CD4-positive, alpha-beta T cell treated with Interleukin-17A for 1 hour (primary cell): ENCODE measurements at places on chromosomes 4 and X.

DNA sequence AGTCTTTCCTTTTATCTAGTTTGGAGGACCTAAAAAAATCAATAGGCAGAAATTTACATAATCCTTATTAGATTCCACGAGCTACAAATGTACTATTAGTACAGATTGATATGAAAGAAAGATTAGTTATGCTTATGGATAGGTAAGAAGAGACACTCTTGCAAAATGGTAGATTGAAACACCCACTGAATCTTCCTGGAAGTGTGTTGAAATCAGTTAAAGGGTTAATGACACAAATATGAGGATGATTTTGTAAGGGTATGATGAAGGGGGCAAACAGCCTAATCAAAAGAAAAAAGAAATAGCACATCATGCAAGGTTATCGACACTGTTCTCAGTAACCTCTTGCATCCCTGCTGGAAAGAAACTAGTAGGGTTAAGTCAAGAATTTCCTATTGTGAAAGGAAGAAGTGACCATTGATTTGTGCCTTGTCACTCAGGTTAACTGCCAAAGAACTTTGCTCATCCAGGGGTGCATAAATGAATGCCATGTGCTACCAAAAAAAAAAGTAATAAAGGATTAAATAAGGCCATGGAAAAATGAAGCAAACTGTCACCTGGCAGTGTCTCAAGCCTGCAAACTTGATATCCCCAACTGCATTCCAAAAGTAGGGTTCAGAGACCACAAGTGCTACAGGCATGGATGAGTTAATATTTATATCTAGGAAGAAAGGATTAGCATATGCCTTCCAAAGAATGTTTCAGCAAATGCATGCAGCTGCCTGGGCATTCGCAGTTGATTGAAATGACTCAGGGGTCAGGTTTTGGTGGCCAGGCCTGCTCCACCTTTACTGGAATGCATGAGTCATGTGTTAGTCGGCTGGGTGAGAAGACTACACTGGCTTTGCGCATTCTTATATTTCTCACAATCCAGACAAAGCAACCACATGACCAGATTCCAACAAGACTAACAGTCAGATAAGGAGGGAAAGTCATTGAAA is 78.3 kb upstream of the ATXN3L start:
- no peak for DNase-seq

- DNase-seq: no peak
These were observed 275.0 kb downstream of the ANTXR2 start for GRCh38 chr4:79798047-79798446.

DNA sequence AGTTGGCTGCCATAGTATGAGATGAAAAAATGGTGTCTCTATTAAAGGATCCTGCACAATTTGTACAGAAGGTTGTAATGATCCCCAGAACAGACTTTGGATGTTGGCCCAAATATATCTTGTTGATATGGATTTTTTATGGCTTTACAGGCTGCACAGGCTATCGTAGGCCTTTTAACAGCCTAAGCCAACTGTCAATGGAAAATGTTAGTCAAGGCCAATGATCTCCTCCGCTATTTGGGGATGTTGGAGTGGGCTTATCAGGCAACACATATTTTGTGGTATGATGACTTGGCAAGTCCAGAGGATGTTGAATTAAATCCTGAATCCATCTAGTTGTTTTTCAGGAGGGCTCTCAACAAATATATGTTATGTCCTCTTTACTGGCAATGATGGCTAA is 42.1 kb downstream of the ZCCHC13 start:
- DNase-seq: no peak

GRCh38 chr4:8252301-8253173 is 17.0 kb upstream of the HTRA3 start:
- DNase-seq: no peak

DNA sequence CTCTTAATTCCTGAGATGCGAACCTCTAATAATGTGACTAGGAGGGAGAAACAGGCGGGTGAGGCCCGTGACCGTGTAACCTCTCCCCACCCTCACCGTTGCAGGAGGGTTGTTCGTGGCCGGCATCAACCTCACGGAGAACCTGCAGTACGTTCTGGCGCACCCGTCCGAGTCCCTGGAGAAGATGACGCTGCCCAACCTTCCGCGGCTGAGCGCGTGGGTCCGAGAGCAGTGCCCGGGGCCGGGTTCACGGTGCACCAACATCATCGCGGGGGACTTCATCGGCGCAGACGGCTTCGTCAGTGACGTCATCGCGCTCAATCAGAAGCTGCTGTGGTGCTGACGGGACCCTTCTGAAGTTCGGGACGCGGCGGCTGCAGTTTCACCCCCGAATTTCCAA is 17.8 kb downstream of the PLCXD1 start:
- no peak for DNase-seq

- no peak for DNase-seq
These were observed 23.7 kb upstream of the CASK start for GRCh38 chrX:41946989-41947612.

GRCh38 chr4:96389770-96390169 is 549.9 kb downstream of the PDHA2 start:
- no peak for DNase-seq

GRCh38 chr4:70838204-70838603 is 1.5 kb downstream of the GRSF1 start:
- DNase-seq: no peak

GRCh38 chrX:115345615-115346014 is 56.1 kb downstream of the LUZP4 start:
- no peak for DNase-seq

DNA sequence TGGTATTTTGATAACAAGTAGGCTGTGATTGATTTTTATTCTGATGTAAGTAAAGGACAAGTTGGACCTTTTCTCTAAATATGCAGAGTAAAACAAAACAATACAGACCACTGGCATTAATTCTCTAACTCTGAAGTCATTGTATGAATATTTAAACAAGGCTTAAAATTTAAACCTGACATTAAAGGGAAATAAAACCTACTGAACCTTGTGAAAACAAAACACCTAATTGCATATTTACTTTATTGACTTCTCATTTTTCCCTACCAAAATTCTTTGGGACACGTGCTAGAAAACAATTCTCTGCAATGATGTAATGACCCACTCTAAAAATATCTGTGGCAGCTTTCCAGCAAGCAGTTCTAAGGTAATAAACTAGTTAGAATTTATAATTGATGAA is 369.7 kb upstream of the TRAM1L1 start:
- DNase-seq: no peak

- no peak for DNase-seq
These were observed 114.2 kb downstream of the COMMD8 start for GRCh38 chr4:47349326-47349725.

DNA sequence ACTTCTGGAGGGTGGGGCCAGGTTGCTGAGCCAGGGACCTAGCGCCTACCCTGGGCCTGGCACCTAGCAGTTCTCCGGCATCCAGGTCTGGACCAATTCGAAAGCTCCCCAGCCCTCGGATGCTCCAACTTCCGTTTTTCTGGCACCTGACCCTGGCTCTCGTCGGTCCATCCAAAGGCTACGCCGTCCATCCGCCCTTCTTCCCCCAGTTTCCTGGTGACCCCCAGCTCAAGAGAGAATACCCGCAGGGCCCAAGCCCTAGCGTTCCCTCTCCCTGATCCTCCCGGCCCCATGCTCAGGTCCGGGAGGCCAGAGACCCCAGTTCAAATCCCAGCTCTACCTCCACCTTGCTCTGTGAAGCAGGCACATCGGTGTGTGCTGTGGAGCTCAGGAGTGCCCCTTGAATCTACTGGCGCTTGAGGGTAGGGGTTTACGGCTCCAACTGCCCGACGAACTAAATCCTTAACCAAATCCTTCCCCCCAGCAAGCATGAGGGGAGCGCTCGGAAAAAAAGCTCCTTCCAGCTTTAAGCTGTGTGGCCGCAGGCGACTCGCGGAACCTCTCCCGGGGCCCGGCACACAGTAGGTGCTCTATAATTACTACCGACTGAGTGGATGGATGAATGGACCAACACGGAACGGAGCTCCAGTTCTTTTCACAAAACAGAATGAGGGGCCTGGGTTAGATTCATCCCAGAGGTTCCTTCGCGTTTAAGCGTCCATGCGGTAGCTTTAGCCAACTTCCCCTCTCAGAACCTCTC is 1.1 kb downstream of the CRMP1 start:
- DNase-seq: no peak

GRCh38 chrX:2784026-2784425 is 32.2 kb downstream of the XG start:
- no peak for DNase-seq

GRCh38 chr4:3229964-3230363 is 19.0 kb upstream of the MSANTD1 start:
- no peak for DNase-seq

- no peak for DNase-seq
These were observed 84.1 kb upstream of the NEIL3 start for GRCh38 chr4:177225605-177226004.

DNA sequence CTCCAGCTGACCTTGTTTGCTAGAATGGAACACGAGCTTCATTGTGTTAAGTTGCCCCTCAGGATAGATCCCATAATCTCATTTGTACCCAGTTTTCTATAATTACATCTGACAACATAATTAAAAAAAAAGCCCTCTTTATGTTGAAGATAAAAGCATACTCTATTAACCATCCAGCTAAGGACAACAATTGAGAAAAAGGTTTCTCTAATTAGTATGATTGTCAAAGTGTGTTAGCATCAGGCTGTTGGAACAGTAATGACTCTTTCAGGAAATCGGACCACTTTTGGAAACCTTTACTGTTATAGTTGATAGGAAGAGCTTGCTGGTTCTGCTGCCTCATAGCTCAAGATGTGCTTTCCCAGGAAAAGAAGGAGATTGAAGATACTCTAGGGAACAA is 172.6 kb downstream of the FHIP1A start:
- no peak for DNase-seq

DNA sequence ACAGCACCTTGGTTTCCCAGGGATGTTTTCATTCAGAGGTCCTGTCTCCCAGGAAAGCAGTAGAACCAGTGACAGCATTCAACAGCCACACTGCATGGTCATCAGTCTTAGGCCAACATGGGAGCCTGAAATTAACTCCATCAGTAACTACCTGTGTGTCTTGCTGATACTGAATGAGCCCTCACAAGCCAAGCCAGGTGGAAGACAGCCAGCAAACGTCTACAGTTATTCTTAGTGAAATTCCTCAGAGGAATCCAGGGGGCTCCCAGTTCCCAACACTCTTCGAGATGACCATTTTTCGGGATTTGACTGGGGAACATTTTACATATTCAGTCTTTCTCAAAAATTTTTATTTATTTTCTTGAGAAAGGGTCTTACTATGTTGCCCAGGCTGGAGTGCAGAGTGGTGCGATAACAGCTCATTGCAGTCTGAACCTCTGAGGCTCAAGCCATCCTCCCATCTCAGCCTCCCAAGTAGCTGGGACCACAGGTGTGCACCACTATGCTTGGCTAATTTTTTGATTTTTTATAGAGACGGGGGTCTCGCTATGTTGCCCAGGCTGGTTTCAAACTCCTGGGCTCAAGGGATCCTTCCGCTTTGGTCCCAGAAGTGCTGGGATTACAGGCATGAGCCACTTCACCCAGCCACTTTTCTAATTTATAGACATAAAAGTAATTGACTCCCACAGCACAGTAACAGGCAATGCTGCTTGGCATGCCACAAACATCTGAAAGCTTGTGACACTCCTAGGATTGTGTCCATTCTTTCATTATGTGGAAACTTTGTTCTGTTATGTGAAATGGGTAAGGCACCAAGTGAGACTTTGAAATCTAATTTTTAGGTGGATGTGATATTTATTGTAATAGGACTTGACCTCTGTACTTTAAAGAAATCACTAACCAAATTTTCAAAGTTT is 116.9 kb downstream of the SOWAHB start:
- DNase-seq: no peak

DNA sequence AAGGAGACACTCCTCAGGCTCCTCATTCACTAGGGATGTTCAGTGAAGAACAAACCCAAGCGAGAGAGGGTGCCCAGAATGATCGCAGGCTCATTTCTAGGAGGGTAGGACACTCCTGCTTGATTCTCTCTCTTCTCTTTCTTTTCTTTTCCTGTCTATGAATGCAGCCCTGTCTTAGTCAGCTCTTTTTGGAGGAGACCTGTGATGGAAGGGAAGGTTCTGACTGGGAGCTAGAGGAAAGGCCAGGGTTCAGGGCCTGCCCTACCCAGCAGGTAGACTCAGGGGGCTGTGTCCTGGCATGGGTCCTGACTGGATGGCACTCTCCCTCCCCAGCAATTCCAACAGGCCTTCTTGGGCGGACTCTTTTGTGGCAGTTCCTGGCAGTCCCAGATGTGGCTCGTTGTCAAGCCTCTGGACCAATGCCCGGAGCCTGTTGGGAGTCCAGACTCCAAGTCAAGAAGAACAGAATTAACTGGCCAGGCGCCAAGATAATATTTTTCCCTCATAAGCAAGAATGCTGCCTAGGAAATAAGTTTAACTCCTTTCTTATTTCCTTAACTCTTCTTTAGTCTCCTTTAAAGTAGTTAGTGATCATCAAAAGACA is 139.4 kb upstream of the SCML1 start:
- no peak for DNase-seq

- no peak for DNase-seq
These were observed 174.8 kb downstream of the BCOR start for GRCh38 chrX:39922926-39923325.

DNA sequence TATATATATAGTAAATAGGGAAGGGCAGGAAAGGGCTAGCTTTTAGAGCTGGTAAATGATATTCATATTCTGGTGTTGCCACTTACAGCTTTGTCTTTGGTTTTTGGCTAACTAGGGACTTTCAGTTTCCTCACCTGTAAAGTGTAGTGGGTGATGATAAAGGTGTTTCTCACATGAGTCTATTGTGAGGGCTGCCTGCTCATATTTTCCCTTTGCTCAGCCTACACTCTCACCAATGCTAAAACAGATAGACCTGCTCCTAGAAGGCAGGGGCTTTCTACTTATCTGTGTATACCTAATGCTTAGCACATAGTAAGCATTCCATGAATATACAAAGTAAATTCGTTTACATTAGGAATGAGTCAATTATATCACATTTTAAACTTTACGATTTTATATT is 137.2 kb upstream of the HS3ST1 start:
- no peak for DNase-seq

- no peak for DNase-seq
These were observed 23.7 kb downstream of the MAN2B2 start for GRCh38 chr4:6598641-6599040.

DNA sequence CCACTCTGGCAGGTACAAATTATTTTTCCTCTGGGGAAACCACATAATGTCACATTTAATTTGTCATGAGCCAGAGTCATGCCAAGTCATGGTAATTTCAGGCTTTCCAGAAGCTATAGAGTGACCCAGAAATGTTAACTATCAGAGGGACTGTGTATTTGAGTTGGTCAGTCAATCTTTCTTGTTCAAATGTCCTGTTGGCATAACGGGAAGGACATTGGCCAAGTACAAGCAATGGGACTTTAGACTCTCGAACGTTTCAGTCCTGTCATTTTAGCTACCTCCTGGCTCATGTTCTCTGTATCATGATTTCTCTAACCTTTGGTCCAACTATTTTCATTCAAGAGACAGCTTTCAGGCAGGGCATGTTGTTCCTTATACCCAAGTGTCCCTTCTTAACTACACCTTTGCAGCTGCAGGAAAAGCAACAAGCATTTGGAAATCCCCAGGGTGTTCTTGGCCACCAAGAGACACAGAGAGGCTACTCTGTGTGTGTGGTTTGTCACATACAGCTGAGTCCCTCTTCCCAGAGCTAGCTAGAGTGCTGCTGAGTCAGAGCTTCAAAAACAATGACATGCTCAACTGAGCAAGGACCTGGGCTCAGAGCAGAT is 142.6 kb downstream of the EGF start:
- peak; percentile 13 for DNase-seq

- DNase-seq: no peak
These were observed 43.2 kb upstream of the HUWE1 start for GRCh38 chrX:53729751-53730150.

GRCh38 chr4:171025776-171026175 is 787.4 kb upstream of the GALNTL6 start:
- DNase-seq: no peak
